Activated CD4-positive, alpha-beta T cell treated with anti-CD3 and anti-CD28 coated beads for 48 hours (primary cell): ENCODE measurements at places on chromosomes 5 and 9.

DNA sequence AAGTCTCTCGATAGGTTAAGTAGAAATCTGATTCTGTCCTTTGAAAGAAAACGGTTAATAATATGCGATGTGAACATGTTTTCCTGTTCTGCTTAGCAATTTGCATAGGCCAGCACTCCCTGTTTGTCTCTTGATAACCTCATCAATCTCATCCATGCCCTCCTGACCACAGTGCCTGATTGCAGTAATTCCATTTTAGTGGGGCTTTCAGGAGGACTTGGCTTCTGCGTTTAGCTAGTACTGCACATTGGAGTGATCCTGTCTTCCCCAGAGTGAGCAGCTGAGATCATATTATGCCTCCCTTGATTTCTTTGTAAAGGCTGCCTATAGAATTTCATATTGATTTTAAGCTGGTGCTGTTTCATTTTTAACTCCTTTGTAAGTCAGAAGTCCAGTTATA lies 335.9 kb upstream of the ISL1 start:
- no peak for DNase-seq

- DNase-seq: no peak
Measured at GRCh38 chr5:30736669-30737068, 456.8 kb upstream of the CDH6 start.

DNA sequence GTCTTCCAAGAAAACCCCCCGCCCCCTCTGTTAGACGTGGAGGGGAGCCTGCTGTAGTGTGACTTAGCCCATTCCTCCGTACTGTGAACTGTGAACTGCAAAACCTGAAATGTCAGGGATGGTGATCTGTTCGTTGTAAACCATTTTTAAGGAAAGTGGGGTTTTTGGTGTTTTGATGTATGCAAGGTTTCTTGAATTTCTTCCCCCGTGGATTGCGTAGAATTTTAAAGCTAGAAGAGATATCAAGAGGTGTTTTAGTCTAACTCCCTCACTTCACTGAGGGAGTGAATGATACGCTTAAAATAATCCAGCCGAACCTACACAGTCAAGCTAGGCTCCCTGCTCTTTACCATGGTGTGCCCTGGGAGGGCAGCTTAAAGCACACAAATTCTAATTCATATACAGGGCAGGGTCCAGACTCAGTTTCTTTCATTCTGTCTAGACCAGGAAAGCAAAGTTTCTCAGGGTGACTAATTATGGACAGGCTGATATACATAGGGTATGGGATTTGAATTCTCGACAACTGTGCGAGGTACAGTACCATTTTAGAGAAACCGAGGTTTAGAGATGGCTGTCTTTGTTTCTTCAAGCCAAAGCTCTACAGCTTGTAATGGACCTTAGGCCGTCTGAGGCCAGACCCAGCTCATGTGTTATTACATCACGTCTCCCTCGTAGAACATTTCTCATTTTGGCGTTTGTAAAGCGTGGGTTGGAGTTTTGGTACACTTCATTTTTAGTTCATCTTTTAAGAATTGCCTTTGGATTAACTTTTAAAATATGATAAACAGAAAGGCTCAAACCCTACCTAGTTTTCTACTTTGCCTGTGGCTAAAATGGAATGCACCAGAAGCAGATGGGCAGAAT lies 2.7 kb downstream of the PTGER4 start:
- no peak for DNase-seq

DNA sequence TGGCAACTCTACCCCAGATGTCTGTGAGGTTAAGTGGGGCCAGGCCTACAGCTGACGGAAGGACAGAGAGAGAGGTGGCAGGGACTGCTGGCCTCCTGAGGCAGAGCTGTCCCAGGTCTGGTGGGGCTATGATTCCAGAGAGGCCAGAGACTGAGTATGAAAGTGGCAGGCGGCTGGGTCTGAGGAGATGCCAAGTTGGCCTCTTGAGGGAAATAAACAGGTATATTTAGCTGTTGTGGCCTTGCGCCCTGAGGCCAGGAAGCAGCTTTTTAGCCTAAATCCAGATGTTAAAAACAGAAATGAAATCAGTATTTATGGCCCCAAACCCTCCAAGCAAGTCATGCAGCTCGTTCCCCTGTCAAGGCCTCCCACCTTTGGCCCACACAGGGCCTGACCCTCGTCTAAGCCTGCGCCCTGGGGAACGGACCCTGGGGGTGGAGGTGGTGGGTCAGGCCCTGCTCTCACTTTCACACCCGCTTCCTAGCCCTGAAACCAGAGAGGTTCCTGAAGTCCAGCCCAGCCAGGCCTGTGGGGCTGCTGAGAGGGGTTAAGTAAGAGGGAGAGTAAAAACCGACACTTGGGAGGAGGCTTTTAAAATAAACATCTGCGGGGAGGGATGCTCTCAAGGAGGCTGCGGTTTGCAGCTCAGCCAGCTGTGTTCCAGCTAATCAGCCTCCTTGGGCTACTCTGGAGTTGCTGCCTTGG lies 18.7 kb downstream of the PCDHGC5 start:
- DNase-seq: no peak

DNA sequence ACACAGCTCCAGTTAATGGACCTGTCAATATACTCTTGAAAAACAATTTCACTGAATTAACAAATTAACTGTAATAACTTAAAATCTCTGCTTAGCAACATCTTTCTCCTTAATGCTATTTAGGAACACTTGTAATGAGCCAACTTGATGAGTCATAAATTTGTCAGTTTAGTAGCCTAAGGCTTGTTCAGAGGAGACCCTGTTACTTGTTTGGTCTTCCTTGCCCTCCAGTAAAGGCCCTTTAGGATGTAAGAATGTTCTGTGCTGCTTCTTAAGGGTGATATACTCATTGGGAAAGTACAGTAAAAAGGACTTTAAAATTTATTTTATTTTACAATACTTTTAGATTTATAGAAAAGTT lies 11.4 kb upstream of the MATR3 start:
- DNase-seq: no peak

DNA sequence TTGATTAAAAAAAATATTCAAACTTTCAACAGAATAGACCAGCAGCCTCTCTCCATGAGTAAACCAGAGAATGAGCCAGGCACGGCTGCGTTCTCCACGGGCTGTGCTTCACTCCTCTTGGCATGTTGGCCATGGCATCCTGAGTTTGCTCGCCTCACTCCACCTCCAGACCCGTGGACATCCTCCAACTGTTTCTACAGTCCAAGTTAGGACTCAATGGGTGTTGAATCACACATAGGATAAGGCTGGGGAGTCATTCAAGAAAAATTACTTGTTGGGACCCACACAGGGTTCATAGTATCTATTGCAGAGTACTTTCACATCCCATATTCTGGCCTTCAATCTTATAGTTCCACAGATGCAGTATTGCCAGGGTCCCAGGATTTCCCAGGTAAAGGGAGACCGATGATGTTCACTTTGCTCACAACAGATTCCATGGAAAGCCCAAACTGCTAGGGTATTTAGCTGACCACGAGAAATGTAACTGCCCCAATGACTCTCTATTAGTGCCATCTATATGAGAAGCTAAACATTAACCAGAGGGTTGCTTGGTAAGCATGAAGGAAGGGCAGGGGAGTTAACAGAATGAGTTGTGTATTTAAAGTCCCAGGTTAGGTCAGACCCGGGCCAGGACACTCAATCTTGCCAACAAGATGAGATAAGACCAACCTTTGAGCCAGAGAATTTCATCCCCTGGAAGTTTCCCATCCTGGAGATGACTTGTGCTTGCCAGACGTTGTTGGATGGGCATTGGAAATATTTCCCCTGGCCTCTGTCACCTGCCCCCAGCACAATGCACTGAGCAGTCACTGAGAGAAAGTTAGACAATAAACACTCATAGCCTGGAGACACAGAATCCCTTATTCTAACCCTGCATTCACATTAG lies 19.7 kb upstream of the GDA start:
- DNase-seq: no peak

- DNase-seq: no peak
Measured at GRCh38 chr9:6777213-6777902, 19.6 kb downstream of the KDM4C start.

DNA sequence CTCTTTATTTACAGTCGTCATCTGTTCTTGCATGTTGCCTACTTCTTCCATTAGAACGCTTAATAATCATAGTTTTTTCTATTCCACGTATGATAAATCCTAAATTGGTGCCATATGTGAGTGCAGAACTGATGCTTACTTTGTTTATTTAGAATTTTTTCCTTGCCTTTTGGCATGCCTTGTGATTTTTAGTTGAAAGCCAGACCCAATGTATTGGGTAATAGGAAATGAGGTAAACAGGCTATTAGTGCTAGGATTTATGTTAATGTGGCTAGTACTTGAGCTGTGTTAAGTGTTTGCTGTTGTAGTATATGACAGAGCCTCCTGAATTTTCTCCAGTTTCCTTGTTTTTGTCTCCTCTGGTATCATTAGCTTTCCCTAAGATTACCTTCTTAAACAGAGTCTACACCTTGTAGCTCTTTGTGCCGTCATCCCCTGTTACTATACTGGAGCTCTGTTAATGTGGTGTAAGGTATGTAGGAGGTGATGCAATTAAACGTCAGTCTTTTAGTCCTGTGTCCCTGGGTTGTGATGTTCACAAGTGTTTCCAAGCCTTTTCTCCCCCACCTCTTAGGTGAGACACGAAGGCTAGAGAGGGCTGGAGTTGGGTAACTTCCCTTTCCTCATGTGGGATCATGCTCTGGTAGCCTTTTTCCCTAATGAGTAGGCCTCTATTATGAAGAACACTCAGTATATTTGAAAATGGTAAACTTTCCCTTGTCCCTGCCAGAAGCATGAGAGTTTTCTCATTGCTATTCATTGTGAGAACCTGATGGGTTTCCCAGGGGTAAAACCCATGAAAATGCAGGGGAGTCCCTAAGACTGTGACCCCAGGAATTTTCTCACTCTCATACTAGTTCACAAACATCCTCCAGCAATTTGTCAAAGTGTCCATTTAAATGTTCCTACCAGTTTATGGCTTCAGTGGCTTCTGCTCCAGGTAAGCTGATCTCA lies 21.2 kb downstream of the SPATA31D3 start:
- DNase-seq: no peak

- no peak for DNase-seq
Measured at GRCh38 chr9:119284587-119285337, 84.5 kb downstream of the BRINP1 start.

- no peak for DNase-seq
Measured at GRCh38 chr5:17261075-17261474, 43.6 kb downstream of the BASP1 start.

DNA sequence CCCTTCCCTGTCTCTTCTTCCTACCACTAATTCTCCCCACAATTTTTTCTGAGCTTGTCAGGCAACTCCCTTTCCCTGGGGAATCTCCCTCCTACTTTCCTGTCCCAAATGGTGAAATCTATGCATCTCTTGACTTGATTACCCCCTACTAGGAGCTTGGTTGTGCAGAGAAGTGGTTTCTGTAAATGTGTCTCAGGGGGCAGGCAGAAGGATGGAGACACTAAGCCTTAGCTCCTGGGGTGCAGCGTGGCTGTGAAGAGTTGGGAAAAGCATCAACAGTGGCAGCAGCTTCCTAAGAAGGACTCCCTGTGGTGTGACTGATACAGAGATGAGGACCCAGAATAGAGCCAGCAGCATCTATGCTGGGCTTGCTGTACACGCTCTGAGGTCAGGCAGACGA lies 62.3 kb downstream of the NRG2 start:
- no peak for DNase-seq

GRCh38 chr5:96753017-96753397 lies 54.7 kb downstream of the ERAP1 start:
- no peak for DNase-seq

DNA sequence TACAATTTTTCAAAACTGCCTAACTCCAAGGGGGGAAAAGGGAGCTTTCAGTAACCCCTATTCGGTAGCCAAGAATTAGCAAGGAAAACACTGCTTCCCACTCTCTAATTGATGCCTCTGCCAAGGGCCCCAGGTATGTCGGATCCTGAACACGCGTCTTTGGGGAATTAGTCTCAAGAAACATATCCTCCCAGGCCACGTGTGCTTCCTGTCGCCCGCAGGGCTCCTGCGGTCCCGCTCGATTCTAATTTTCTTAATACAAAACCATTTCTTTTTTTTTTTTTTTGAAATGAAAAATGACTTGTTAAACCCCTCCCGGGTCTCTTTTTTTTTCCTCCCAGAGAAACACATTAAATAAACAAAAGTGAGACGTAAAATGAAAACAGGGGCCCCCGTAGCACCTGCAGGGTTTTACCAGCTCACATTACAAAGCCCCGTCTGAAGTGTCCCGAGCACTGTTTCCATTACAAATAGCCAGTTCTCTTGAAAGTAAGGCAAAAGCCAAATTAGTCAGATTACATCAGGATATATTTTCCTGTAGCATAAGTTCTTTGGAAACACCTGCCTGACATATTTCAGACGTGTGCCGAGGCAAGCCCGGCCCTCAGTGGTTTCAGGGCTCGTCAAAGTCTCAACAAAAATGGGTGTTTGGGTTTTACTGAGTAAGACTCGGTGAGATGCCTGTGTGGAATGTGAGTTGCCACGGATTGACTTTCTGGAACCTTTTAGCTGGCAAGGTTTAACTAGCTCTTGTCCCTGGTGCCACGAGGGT lies 21.5 kb downstream of the SMIM23 start:
- peak; percentile 9 for DNase-seq

GRCh38 chr5:14840624-14841023 lies 31.0 kb downstream of the ANKH start:
- DNase-seq: no peak

- DNase-seq: no peak
Measured at GRCh38 chr9:134055981-134056461, 11.8 kb downstream of the BRD3 start.

- DNase-seq: no peak
Measured at GRCh38 chr5:36664766-36665165, 58.4 kb downstream of the SLC1A3 start.

DNA sequence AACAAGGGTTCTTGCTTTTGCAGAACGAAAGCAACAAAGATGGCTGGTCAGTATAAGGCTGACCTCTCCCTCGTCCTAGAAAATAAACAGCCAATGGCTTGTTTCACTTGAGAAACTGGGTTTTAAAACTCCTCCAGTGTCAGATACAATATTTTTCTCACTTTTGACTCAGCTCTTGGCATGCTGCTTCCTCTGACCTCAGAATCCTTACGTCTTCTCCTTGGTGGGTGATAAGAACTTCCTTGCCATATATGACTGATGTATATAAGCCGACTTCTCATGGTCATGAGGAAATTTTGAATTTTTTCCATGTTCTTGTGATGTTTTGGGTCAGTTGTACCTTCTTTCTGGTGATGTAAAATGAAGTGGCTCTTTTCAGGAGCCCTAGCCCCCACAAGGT lies 3.8 kb downstream of the ZNF618 start:
- DNase-seq: no peak

GRCh38 chr5:117759849-117760499 lies 1185.4 kb upstream of the SEMA6A start:
- DNase-seq: no peak

- DNase-seq: no peak
Measured at GRCh38 chr9:34642679-34643078, 3.8 kb upstream of the GALT start.

GRCh38 chr9:136992819-136993369 lies 672 bp downstream of the PAXX start:
- no peak for DNase-seq

DNA sequence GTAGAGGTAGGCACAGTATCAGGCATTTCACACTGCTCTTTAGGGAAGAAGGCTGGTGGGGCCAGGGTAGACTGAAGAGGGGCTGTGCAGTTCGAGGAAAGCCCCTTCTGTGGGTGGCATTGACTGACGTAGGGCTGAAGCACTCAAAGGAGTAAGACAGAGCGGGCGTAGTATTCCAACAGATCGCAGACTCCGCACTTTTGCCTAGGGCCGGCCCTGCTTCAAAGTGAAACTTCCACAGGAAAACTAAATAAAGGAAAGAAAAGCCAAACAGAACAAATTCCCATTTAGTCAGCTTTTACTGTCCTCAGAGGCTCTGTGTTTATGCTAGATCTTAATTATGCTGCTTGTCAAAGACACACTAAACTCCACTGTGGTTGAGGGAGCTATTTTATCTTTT lies 493.0 kb upstream of the WWC1 start:
- DNase-seq: no peak
